ENCODE measurements at places on chromosomes 6 and 20.
A peak's percentile ranks its signal among the peaks of the same experiment; 100 is the strongest.

DNA sequence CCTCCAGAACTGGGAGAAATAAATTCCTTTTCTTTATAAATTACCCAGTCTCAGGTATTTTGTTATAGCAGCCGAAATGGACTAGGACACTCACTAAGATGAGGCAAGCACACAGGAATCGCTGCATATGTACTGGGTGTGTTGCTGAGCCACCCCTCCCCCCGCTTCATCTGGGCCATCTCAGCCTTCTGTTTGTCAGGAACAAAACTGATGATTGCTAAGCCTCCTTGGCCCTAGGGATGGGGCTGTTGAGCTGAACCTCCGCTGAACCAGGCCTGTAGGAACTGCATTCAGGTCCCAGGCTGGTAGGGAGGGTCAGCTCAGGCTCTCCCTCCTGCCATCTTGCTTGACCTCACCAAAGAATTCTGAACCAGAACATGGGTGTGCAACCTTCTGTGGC lies 108.6 kb downstream of the MAP3K7 start:
- DNase-seq: no peak

- no peak for DNase-seq
Measured at GRCh38 chr20:47468290-47469050, 33.2 kb upstream of the NCOA3 start.

DNA sequence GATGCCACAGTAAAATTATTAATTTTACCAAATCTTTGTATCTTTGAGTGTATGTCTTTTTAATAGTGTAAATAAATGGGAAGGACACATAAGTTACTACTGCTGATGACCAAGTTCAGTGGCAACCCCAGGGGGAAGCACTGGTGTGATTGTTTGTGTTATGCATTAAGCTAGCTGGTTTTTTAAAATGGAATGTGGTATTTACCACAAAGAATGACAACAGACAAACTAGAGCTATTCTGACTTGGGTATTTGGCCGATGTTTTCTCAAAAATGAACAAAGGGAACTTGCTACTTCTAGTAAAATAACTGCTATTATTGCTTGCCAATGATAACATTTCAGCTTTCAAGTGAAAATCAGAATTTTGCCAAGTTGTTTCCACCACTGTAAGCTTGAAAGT lies 2.9 kb downstream of the FNDC1 start:
- no peak for DNase-seq

- peak; percentile 79 for DNase-seq
Measured at GRCh38 chr20:48844996-48845395, 17.2 kb upstream of the PREX1 start.

DNA sequence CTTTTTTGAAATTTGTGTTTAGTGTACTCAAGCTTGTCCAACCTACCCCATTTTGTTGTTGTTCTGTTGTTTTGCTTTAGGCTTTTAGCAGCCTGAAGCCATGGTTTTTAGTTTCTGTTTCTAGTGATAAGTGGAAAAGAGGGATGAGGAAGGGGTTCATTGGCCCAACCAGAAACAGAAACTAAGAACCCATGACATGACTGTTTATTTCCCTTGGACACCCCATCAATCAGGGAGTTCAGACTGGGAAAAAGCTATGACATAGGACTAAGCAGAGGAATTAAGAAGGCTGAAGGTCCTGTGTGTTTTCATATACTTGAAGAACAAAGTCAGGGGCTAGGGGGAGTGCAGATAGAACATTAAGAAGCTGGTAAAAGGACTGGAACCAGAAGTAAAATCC lies 194.5 kb upstream of the THEMIS start:
- DNase-seq: no peak

DNA sequence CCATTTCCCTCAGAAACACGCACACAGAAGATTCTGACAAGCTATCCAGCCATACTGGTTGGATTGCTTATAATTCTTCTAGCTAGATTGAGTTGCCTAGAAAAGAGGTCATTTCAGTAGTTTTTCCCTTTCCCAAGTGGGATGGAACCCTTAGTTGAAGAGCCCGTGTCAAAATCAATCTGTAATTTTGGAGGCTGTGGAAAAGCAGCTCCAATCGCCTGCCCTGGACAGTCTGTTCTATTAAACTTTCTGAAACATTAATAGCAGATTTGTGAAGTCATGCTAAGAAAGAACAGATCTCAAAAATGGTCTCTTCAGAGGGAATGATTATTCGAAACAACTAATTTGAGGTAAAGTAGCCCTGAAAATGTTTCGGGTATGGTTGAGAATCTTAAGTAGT lies 29.3 kb downstream of the TMEM200A start:
- DNase-seq: no peak

GRCh38 chr6:141968632-141969031 lies 164.1 kb upstream of the GJE1 start:
- DNase-seq: no peak

DNA sequence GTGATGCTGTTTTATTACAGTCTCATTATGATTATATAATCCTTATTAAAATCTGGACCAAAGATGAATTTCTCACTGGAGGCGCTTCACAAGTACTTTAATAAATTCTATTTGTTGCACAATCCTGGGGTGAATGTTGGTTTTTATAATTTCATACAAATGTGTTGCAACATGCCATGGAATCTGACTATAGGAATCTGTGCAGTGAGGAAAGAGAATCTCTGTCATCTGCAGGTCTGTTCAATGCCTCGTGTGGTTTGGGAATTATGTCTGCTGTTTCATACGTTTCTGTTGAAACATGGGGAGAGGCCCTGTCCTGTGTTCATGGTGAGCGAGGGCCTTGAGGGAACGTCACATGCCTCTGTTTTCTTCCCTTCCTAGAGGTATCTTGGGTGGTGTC lies 277.3 kb downstream of the CDH4 start:
- no peak for DNase-seq

- DNase-seq: no peak
Measured at GRCh38 chr6:55980627-55981211, 105.3 kb upstream of the BMP5 start.

DNA sequence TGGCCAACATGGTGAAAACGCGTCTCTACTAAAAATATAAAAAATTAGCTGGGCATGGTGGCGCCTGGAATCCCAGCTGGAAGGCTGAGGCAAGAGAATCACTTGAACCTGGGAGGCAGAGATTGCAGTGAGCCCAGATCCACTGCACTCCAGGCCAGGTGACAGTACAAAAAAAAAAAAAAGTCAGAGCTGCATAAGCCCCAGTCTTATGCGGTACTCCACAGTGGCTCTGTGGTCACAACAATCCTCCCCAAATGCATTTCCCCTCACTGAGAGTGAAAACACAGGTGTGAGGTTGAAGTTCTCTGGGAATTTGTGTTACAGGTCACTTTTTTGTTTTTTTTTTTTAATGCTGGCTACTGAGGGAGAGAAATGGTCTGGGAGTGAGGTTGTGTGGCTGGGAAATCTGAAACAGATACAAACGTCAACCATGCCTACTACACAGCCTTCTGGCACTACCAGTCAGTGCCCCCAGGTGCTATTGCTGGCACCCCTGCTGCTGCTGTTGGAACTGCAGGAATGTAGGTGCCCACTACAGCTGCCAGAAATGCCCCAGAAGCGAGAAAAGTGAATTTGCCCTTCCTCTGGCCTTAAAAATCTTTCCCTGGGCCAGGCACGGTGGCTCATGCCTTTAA lies 5.7 kb downstream of the MRPS26 start:
- no peak for DNase-seq

DNA sequence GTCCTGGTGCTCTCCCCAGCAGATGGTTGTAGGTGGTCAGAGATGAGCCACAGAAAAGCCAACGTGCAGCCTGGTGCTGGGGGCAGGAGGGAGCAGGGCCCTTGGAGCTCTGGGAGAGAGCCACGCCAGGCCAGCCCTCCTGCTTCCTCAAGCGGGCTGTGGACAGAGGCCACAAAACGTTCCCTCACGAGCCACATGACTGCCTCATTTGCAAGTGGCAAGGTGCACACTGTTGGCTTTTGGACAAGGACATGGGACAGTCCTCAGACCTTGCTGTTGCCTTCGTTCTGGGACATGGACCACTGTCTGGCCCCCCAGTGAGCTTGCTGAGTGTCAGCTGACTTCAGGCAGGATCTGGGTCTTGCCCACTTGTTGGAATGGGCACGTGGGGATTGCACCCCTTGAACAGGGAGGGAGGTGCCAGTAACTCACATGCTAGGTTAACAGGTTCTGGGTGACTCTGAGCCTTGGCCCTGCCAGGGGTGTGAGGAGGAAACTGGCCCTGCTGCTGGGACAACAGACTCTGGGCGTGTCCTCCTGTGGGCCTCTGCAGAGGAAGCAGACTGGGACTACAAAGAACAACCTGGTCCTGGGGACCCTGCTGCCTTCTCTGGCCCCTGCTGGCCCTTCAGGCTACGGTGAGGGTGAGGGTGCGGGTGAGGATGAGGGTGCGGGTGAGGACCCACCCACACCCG lies 2.6 kb downstream of the SLCO4A1 start:
- peak; percentile 19 for DNase-seq

DNA sequence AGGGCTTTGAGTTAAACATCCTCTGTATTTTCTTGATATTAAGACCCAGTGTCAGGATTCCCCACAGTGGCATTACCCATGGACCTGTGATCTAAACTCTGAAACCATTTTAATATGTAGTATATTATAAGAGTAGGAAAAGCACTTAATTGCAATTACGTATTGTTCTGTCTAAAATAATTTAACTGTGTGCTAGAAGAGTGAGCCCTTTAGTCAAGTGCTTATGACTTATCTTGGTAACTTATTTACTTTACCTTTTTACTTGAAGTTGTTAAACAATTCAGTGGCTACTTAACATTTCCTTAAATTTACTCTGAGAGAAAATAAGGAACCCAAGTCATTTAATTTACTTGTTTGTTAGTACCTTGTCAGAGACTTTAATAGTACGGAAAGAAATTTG lies 173.6 kb downstream of the CDKAL1 start:
- DNase-seq: no peak

DNA sequence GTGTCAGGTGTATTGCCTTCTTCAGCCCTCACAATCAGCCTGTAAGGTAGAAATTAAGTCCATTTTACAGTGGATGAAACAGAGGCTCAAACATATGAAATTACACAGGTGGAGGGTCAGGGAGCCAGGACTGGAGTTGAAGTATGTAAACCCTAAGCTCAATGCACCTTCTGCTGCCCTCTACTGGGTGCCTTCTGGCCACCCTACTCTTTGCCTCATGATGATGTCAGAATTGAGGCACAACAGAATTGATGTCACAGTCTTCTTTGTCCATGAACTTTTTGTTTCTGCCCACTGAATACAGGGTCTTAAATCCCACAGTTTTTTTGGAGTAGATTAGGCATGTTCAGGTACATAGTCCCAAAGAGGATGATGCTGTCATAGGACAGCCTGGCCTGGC lies 400.8 kb upstream of the CHD6 start:
- DNase-seq: no peak

GRCh38 chr6:95248499-95248898 lies 328.8 kb upstream of the MANEA start:
- no peak for DNase-seq

GRCh38 chr20:54132612-54133433 lies 41.0 kb downstream of the CYP24A1 start:
- peak; percentile 95 for DNase-seq

DNA sequence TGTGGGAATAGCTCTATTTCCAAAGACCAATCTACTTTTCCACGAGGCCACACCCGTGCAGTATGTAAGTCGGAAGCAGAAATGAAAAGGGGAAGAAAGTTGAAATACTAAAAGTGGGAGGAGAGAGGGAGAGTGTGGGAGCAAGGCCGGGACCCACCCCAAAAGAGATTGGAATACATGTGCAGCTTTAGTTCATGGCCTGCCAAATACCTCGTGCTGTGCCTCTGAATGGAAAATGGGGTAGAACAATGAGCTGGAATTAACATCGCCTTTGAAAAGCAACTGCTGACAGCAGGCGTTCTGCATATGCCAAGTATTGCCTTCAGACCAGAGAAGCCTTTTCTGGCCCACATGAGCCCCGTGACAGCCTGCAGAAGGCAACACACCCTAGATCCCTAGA lies 155.6 kb downstream of the CD83 start:
- peak; percentile 40 for DNase-seq

GRCh38 chr6:53251033-53251672 lies 97.6 kb downstream of the ELOVL5 start:
- no peak for DNase-seq

- no peak for DNase-seq
Measured at GRCh38 chr6:25732468-25733198, 21.9 kb upstream of the SLC17A4 start.

- peak; percentile 81 for DNase-seq
Measured at GRCh38 chr20:3786665-3787323, at the start of gene CENPB. Gene CENPB (minus strand): TSS chr20:3786740. CDS start chr20:3786483, 257 bp downstream.

- DNase-seq: no peak
Measured at GRCh38 chr6:8182902-8183665, 80.7 kb upstream of the EEF1E1 start.

GRCh38 chr6:38064431-38064830 lies 244.9 kb downstream of the ZFAND3 start:
- DNase-seq: no peak

GRCh38 chr20:8788275-8788674 lies 280.6 kb upstream of the PLCB4 start:
- no peak for DNase-seq

DNA sequence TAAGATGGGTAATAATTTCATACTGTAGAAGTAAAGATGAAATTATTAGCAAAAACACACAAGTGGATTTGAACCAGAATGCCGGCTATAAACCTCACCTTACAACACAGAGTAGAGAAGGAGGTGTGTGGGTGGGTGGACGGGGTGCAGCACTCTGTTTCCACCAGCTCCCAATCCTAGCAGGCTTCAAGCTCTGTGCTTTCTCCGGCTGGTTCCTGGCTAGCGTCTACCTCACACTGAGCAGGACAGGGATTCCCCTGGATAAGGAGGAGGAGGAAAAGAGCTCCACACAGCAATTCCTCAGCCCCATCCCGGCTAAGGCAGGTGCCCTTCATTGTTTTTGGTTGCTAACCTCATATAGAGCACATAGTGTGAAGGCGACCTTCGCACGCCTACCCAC lies 453.3 kb downstream of the C6orf118 start:
- no peak for DNase-seq

DNA sequence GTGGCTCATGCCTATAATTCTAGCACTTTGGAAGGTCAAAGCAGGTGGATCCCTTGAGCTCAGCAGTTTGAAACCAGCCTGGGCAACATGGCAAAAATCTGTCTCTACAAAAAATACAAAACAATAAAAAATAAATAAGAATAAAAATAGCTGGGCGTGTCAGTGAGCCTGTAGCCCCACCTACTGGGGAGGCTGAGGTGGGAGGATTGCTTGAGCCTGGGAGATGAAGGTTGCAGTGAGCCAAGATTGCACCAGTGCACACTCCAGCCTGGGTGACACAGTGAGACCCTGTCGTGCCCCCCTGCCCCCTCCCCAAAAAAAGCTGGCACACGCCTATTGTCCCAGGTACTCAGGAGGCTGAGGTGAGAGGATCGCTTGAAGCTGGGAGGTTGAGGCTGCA lies 35.1 kb upstream of the SRPK1 start:
- no peak for DNase-seq

- DNase-seq: no peak
Measured at GRCh38 chr20:3432844-3433243, 25.4 kb upstream of the DNAAF9 start.

- peak; percentile 60 for DNase-seq
Measured at GRCh38 chr6:150169609-150170008, 26.8 kb downstream of the PPP1R14C start.

Measured in inflammatory macrophage treated with lipopolysaccharide for 1 hour (primary cell).